Stimulated activated CD8-positive, alpha-beta memory T cell treated with anti-CD3 and anti-CD28 coated beads, Interleukin-4, amount 100 ng/mL, for 24 hours (primary cell): ENCODE measurements at places on chromosomes 12 and 14.

- DNase-seq: no peak
Observed at GRCh38 chr12:24940157-24940556, 8.7 kb downstream of the BCAT1 start.

DNA sequence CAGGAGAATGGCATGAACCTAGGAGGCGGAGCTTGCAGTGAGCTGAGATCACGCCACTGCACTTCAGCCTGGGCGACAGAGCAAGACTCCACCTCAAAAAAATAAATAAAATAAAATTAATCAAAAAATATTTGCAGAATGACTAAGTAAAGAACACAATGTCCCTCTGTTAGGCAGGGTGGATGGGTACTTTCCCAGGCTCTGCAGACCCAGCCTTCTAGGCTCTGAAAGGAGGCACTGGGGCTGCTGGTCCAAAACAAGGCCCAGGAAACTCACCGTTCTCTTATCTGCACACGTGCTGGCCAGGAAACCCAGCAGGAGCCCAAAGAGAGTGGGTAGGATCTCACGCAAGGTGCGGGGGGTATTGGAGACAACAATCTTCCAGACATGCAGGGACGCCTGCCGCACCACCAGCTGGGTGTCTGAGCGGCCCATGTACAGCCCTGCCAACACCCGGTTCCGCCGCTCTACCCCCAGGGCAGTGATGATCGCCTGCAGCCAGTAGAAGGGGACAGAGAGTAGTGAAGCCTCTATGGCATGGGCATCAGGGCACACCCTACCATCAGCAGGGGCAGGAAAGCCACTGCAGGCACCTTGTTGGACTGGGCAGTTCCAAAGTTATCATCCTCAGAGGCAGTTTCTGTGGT lies 25.8 kb upstream of the RAB35 start:
- DNase-seq: no peak

DNA sequence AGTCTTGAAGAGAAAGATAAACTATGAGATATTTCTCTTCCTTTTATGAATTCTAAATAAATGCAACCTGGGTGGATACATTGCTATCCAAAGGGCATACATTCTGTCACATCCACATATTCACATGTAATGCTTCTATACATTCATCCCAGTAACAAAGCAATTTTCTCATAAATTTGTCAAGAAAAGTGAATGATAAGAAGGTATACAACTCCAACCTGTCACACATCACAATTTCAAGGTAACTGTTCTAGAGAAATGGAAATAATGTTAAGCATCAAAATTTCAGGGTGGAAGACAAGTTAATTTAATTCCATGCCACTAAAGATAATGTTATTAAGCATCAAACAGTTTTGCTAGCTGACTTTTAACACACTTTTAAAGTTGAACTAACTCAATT lies 212.9 kb downstream of the SYT10 start:
- no peak for DNase-seq

DNA sequence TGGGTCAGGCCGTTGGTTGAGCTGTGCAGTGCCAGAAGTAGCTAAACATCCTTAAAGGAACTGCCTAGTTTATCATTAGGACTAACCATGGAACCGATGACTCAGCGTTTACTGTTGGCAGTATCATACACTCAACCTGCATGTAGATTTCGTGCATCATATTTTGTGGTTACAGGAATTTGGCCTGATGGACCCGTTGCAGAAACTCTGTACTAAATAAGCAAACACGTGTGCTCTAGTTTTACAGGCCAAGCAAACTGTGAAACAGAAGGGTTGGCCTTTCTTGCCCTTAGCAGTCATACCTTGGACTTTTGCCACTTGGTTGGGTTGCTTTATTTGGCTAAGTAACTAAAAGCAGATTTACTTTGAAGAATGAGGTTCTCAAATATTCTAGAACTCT lies 35.6 kb downstream of the DGLUCY start:
- no peak for DNase-seq

DNA sequence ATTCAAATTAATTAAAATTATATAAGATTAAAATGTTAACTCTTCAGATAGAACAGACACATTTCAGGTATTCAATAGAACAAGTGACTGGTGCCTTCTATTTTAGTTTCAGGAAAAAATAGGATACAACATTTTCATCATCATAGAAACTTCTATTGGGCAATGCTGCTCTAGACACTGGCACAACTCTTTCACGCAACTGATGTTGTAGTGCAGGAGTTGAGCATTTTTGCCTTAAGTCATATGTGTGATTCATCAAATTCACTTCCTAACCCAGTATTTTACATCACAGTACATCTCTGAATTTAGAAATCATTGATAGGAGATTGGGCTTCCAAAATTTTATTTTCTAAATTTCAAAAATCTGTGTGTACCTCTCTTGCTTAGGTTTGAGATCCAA lies 215.4 kb upstream of the DIO2 start:
- DNase-seq: no peak

GRCh38 chr14:36529062-36529461 lies 9.0 kb upstream of the NKX2-1 start:
- no peak for DNase-seq

DNA sequence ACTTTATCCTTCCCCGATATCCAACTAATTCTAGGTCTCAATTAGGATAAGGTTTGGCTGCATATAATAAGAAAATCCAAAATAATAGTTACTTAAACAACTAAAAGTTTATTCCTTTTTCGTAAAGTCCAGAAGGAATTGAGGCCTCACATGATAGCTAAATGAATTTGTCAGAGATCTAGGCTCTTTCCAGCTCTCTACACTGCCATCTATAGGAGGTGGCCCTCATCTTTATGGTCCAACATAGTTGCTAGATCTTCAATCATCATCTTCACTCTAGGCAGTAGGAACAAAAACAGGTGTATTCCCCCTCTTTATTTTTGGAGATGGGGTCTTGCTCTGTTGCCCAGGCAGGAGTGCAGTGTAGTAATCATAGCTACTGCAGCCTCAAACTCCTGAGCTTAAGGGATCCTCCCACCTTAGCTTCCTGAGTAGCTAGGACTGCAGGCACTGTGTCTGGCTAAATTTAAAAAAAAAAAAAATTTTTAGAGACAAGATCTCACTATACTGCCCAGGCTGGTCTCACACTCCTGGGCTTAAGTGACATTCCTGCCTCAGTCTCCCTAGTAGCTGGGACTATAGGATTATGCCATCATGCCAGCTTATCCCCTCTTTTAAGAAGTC lies 46.5 kb upstream of the SAV1 start:
- no peak for DNase-seq

DNA sequence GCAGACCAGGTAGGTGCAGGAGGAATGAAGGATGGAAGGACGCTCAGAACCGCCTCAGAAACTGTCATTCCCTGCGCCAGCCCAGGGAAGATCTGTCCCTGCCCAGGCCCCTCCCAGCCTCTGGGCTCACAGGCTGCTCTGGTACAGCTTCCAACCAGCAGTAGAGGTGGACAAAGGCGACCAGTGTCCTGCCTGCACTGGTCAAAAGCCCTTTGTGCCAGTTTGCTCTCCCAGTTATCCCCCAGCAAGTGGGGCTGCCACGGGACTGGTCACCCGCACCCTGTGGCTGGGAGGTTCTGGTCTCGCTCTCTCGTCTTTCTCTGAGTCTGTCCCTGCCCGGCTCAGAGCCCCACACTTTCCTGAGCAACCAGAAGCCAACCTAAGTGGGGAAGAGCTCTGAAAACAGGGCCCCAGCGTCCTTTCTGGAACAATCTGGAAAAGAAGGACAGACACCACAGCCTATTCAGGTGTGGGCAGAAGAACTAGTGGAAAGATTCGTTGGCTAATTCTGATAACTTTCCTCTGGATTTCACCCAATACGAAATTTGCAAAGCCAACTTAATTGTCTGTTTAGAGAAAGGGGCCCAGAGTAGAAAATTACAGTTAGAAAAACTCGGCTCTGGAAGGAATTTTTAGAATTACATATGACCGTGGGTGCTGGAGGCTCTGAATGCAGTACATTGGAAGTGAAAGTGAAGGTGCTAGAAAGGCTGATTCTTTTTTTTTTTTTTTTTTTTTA lies 21.7 kb downstream of the SNRNP35 start:
- DNase-seq: no peak

DNA sequence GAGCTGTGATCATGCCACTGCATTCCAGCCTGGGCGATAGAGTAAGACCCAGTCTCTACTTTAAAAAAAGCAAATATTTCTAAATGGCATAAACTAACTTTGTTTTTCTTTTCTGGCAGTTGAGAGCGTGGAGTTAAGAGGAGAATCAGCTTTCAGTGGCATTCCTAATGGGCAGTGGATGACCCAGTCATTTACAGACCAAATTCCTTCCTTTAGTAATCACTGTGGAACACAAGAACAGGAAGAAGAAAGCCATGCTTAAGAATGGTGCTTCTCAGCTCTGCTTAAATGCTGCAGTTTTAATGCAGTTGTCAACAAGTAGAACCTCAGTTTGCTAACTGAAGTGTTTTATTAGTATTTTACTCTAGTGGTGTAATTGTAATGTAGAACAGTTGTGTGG lies 21.2 kb downstream of the TDG start:
- no peak for DNase-seq

- no peak for DNase-seq
Observed at GRCh38 chr12:99035803-99036202, 390.7 kb downstream of the APAF1 start.
